ENCODE measurements at places on chromosomes 16 and 17. TPM values are rescaled to one million over a fixed set of nuclear protein-coding genes. Genes with fewer than 3 reads are reported as not detected.

DNA sequence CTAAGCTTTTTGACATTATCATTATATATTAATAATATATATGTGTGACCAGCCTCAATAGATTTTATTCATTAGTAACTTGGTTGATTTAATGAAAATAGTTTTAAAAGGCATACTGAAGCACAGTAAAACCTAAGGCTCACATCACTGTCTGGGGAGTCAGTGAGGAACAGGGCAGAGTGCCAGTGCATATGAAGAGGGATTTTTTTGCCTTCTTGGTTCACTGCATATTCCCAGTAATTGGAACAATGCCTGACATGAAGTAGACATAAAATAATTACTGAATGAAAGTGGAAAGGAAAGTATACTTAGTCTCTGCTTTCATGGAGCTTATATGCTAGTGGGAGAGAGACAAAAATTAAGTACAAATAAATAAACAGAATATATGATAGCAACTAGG is 81.1 kb downstream of the FTO start:
- no peak for DNase-seq

EXOC3L1 gene
- 6.5 TPM for polyA plus RNA-seq

GUCY2D gene
- polyA plus RNA-seq: 0.40 TPM

USP43 gene
- polyA plus RNA-seq: 8.9 TPM

G6PC3 gene
- 94.0 TPM for polyA plus RNA-seq

IL32 gene
- polyA plus RNA-seq: 30.4 TPM

- DNase-seq: no peak
Observed at GRCh38 chr16:15564604-15565339, 78.2 kb downstream of the MARF1 start.

DLX3 gene
- polyA plus RNA-seq: 0.90 TPM

- DNase-seq: no peak
Observed at GRCh38 chr16:86220561-86220960, 289.8 kb upstream of the FOXF1 start.
